Stimulated activated CD8-positive, alpha-beta memory T cell treated with anti-CD3 and anti-CD28 coated beads, Interleukin-7, amount 100 ng/mL, for 48 hours (primary cell): ENCODE measurements at places on chromosomes 12 and 14.

GRCh38 chr12:105915997-105916759 lies 222.6 kb downstream of the NUAK1 start:
- DNase-seq: no peak

DNA sequence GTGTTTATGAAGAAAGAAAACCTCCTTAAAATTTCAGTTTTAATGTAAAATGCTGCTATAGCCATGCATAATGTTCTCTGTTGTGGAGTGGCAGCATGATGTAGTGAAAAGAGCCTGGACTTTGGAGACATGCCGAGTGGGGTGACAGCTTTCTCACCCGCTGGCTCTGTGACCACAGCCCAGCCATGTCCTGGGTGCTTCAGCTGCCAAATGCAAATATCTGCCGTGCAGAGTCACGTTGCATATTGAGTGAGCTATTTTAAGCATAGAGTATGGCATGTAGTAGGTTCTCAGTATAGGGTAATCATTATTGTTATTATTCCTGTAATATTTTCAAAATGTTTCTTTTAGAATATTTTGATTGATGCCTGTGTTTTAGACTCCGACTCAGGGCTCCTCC lies 15.5 kb upstream of the TCTN2 start:
- DNase-seq: no peak

GRCh38 chr14:32377046-32377646 lies 48.0 kb downstream of the AKAP6 start:
- no peak for DNase-seq

DNA sequence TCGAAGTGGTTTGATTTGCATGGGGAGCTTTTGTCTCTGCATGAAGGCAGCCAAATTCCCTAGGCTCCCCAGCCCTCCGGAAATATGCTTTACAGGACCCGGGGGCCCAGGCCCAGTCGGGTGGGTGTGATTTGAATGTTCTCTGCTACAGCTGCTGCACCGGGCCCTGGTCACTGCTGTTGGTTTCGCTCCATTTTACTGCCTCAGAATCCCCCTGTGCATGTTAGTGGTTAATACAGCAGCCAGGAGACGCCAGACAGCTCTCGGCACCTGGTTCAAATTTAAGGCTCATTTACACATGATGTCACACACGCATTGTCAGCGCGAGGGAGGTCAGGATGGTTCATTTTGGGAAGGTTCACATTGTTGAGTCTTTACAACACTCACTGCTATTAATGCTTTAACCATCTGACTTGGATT lies 99.6 kb downstream of the SLC38A6 start:
- DNase-seq: no peak

DNA sequence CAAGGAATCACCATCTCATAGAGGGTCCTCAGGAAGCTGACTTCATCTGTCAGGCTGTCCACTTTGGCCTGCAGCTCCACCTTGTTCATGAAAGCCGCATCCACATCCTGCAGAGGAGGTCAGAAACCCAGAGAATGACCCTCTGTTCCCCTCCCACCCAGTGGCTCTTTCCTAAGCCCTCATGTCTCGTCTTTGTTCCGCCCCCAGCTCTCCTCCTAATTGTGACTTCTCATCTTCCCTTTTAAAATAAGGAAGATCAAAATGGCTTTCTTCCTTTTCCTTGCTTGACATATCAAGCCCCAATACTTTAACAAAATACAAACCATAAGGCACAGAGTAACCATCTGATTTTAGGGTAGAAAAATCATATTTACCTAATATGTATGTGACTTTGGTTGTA lies 4.4 kb downstream of the KRT76 start:
- no peak for DNase-seq

DNA sequence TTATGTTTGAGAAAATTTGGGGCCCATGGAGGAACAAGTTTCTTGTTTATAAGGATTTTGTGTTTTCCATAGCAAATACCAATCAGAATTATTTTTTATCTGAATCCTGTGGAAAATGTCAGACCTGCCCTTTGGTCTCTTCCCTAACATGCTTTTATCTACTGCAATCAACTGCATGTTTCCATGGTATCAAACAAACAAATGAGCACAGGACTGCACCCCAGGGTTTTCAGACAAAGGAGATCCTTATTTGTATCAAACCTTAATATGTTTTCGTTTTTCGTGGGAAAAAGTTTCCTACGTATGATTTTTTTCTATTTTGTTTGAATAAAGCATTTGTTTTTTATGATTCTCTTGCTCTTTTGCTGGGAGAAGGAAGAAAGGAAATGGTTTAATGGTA lies 91.1 kb downstream of the GPR135 start:
- DNase-seq: no peak

DNA sequence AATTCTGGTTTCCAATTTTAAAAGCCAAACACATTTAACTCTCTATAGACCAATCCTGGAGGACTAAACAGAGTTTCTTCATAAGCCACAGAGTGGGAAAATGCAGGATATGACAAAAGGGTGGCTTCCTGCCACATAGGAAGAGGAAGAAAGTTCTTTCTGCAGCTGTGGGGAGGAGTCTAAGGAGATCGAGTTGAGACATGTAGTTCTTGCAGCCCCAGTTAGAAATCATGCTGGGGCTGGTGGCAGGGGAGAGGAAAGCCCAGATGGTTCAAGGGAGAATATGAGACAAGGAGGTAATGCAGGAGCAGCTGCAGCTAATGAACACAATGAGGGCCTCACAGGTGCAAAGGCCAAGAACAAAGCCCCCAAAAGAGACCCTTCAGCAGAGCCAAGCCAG lies 85.0 kb upstream of the ARID2 start:
- DNase-seq: no peak

DNA sequence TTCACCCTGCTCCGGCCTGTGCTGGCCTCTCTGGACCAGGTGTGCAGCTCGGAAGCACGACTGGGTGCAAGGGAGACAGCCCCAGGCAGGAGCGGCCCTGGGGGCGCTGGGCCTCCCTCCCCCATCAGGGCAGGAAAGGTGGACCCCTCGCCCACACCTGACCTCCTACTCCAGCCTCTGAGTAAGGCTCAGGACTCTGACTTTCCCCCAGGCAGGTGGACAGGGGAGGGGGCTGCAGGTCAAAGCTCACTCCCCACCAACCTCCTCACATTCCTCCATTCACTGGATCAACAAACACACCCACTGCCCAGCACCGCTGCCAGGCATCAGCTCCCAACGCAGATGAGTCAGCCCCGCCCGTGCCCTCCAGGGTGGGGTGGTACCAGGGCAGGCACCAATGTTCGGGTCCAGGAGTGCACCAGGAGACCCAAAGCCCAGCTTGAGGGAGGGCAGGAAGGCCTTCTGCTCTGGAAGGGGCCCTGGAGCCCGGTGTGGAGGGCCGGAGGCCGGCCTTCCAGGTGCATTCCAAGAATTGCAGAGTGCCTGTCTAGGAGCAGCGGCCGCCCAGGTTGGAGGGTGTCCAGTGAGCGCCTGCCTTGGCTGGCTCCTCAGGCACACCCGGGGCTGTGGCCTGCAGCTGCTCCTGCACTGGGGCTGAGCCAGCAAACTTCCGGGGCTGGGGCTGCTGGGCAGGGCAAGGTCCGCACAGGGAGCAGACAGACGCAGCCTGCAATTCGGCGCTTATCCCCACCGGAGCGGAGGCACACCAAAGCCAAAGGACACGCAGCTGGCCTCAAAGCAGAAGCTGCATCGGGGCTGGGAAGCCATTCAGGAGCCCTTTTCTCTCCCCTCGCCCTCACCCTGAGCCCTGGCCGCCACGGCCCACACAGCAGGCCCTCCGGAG lies 1.6 kb upstream of the INF2 start:
- DNase-seq: no peak

DNA sequence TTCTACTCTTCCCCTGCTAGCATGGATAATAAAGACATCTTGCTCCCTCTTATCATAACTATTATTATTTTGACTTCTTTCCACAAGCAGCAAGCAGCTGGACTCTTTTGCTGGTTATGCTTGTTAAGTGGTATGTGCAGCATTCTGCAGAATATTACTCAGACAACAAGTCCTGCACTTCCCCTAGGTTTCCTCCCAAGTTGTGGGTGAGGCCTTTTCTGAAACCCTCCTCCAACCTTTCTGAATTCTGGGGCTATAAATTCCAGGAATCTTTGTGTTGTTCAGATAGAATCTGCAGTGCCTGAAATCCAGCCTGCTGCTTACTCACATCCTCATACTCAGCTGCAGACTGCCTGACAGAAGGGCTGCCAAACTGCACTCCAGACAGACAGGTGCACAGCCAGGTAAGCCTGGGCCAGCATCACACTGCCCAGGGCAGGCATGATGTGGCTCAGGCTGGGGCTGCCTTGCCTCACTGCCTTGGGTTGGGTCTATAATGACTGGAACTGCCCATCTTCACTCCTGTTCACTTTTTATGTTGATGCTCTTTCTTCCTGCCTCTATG lies 6.2 kb upstream of the DHRS2 start:
- no peak for DNase-seq

GRCh38 chr12:68560851-68561422 lies 49.8 kb upstream of the RAP1B start:
- no peak for DNase-seq

DNA sequence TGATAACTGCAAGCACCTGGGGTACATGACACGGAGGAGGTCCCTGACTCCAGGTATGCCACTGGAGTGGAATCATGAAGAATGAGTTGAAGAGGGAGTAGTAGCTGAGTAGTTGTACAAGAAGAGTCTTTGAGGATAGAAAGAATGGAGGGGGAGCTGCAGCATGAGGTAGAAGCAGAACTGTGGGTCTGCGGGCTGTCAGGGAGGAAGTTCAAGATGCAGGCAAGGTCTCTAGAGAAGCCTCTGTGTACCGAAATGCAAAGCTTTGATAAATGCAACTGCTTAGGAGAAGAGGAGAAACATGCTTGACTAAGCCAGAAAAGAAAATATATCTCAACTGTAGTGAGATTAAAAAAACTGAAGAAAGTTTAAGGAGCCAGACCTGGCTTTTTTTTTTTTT lies 91.5 kb downstream of the CPNE8 start:
- no peak for DNase-seq

GRCh38 chr12:29374913-29375312 lies 6.1 kb downstream of the ERGIC2 start:
- no peak for DNase-seq

DNA sequence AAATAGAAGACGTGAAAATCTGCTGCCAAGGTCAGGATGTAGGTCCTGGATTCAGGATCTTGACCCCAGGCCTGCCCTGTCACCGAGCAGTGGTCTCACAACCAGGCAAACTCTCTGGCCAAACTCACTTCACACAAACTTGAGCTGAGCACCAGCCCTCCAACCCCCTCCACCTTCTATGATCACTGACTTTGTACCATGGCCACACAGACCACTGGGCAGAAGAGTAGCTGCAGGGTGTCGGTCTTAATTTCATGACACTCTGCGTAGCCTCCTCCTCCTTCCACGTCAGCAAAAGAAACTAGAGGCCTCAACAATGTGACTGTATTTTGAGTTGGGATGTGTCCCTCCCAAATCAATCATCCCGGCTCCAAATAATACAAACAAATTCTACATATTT lies 7.2 kb upstream of the TBX3 start:
- no peak for DNase-seq

DNA sequence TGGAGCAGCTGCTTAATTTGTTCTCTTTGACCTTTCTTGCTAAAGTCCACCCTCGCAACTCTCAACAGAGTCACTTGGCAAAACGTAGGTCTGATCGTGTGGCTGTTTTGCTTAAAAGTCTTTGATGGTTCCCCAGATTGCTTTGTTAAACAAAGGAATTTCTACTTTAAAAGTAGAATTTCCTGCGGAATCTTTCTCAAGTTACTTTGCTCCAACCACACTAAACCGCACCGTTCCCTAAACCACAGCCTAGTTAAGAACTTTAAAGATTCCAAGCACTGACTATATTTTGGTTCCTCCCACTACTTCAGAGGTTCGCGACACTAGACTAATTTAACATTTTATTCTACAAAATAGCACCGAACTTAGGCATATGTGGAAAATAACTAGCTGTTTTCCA lies 114.8 kb upstream of the FGD4 start:
- DNase-seq: no peak

DNA sequence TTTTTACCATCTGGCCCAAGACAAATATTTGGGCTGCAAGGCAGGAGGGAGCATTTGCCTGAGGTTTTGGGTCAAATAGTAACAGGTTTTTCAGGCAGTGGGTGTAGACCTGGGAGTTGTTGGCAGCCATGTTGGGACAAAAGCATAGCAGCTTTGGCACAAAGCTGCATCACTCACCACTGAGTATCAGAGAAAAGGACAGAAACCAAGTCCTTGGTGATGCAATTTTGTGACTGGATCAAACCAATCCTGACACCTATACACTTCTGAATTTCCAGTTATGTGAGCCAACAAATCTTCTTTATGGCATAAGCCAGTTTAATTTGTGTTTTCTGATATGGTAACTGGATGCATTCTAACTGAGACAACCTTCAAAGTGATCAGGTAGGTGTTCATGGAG lies 144.8 kb upstream of the KRR1 start:
- no peak for DNase-seq

GRCh38 chr12:127257366-127257935 lies 1009.5 kb upstream of the TMEM132C start:
- DNase-seq: no peak

GRCh38 chr14:101028971-101029667 lies 125.6 kb upstream of the RTL1 start:
- DNase-seq: no peak

GRCh38 chr14:90060965-90061684 lies 669 bp upstream of the KCNK13 start:
- no peak for DNase-seq

DNA sequence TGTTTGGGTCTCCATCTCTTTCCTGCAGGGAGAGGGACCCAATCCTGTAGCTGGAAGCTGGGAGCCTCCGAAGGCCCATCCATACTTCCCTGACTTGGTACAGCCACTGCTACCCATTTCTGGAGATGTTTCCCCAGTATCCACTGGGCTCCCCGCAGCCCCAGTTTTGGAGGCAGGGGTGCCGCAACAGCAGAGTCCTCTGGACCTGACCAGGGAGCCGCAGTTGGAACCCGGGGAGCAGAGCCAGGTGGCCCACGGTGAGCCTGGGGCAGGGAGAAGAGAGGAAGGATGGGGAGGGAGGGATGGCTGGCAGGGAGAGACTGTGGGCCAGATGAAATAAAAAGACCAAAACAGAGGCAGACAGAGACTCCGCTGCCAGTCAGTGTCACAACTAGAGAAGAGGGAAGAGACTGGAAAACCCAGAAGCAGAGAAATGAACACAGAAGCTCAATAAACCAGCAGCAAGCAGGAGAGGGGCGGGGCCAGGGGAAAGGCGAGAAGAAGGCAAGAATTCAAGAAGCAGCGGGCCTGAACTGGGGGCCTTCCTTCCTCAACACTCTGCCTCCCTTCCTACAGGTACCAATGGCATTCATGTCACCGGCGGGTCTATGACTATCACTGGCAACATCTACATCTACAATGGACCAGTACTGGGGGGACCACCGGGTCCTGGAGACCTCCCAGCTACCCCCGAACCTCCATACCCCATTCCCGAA lies 6.3 kb downstream of the LTBR start:
- DNase-seq: no peak

- no peak for DNase-seq
Observed at GRCh38 chr14:28323951-28324741, 442.4 kb upstream of the FOXG1 start.

GRCh38 chr14:104752423-104752734 lies 568 bp upstream of the SIVA1 start:
- DNase-seq: no peak

GRCh38 chr12:102879144-102879763 lies 37.8 kb downstream of the PAH start:
- DNase-seq: peak; percentile 4
